ENCODE measurements at places on chromosomes 3 and 15.

DNA sequence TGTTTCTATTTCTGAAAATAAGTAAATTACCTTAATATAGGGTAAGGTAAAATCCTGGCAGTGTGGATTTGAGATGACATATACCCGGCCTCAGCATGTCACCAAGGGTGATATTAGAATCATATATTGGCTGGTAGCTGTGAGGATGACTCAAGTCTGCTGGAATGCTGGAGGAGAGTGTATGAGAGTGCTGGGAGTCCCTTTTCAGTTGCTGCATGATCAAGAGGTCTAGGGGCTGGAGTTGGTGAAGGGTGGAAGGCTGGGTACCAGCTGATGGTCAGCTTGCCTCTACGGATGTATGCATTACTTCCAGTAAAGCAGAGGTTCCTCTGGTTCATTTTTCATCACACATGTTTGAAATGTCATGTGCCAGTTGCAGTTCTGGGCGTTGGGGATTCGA, 40.6 kb downstream of the SLC25A26 start:
- DNase-seq, result no peak

GRCh38 chr3:38274864-38275649, 7.0 kb upstream of the SLC22A14 start:
- DNase-seq, result no peak

DNA sequence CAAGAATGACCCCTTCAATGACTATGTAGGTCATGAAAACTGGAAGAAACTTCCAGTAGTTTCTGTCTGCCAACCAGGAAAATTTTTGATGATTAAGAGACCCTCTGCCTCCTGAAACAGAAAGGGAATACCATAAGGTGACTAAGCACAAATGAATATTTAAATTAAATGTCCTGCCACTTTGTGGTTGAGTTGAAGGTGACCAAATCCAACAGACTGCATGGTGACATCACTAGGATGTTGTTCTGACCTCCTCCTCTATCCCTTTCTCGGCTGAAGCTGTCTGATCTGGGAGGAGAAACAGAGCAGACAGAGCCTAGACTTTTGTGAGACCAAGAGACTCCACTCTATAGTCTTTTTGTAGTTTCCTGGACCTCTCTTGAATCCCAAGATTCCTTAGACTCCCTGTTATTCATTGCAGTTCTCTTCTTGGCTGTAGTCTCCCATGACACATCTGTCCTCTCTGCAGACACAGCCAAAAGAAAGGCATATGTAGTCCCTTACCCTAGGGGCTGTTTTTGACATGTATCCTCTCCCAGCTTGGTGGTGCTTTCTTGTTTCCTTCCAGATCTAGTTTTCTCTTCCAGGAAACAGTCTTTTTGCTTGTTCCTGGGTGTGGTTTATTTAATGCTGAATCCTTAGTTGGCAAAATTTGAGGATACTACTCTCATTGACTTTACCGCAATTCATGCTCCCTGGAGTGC, 55.2 kb upstream of the UBE3A start:
- no peak for DNase-seq

GRCh38 chr3:178804606-178805005, 267.0 kb downstream of the ZMAT3 start:
- no peak for DNase-seq

DNA sequence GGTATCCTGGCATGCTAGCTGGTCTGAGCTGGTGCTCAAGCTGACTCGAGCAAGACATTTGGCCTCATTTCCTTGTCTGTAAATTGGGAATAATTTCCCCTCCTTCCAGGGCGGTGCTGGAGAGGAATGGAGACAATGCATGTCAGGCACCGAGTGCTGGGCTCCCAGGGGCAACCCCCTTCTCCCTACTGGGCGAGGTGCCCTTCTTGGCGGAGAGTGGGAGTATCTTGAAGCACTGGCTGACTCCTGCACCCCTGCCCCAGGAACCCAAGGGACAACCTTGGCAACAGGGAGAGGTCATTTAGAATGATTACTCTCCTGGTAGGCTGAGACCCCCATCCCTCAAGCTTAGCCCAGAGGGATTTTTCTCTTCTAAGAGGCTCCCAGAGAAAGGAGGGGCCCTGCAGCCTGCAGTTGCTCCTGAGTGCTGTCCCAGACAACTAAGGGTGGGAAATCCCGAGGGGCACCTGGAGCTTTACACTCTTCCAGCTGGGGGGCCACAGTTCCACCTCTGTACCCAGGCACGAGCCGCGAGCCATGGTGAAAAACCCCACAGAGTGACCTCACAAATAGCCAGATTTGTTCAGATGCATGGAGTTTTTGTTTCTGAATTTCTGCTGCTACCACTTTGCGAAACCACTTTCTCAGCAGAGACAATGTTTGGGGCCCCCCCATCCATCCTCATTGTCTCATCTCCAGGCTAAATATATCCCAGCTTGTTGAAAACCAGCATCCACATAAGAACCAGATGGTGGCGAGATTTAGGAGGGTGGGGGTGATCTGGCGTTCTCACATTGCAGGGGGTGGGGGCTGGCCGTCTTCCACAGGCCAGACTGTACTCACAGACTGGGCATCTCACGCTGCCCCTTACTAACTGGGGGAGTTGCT, 44.8 kb downstream of the ABTB1 start:
- DNase-seq, result no peak

- DNase-seq, result no peak
These were observed 125.9 kb downstream of the TPRA1 start for GRCh38 chr3:127464642-127465041.

- DNase-seq, result no peak
These were observed 76.2 kb upstream of the MRPS22 start for GRCh38 chr3:139267300-139268246.

GRCh38 chr3:65716071-65716751, 322.5 kb downstream of the MAGI1 start:
- no peak for DNase-seq

GRCh38 chr15:74497584-74497983, 36.6 kb upstream of the UBL7 start:
- no peak for DNase-seq

GRCh38 chr15:82894971-82895520, 57.5 kb downstream of the HOMER2 start:
- no peak for DNase-seq

DNA sequence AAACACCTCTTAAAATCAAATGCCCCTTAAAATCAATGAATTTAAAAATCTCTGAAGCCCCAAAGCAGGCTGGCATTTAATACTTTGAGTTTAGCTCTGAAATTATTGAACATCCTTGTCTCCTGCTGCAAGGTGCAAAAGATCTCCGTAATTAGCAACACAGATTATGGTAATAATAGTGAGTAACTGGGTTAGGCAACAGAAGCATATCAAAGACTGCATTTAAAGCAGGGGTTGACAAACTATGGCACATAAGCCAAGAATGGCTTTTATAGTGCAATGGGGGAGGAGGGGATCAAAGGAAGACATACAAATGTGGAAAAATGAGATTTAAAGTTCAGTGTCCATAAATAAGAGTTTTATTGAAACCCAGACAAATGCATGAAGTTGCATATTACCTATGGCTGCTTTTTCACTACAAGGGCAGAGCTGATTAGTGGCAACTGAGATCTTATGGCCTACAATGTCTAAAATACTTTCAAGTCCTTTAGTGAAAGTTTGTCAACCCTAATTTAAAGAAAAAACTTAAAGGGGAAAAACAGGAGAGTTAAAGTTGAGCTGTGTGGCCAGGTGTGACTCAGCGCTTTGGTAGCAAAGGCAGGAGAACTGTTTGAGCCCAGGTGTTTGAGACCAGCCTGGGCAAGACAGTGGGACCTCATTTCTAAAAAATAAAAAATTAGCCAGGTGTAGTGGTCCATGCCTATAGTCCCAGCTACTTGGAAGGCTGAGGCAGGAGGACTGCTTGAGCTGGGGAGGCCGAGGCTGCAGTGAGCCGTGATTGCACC, 157.6 kb downstream of the TBL1XR1 start:
- no peak for DNase-seq

DNA sequence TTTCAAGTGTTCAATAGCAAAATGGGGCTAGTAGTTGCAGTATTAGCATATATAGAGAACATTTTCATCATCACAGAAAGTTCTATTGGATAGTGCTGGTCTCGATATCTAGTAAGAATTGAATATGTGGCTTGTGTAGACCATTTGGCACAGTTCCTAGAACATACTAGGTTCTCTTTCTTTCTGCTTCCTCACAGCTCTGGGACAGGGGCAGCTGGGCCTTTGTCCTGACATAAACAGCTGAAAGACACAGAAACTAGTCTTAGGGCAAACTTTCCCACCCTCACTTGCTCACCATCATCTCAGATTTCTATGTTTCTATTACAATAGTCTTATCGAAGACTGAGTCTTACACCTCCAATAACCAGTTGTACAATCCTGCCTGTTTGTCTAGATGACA, 63.7 kb upstream of the DLG1 start:
- DNase-seq, result no peak

DNA sequence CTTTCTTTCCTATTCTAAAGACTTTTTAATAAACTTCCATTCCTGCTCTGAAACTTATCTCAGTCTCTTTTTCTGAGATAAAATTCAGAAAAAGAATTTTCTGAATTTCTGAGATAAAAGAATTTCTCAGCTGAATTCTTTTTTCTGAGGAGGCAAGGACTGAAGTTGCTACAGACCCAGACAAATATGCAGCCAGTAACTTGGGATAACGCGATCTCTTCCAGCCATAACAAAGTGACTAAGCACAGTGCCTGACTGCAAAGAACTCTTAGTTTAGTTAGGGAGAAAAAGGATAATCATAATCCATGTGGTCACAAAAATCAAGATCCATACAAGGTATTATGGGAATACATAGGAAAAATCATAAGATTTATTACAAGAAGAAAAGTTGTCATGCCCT, 222.0 kb upstream of the GAP43 start:
- no peak for DNase-seq

DNA sequence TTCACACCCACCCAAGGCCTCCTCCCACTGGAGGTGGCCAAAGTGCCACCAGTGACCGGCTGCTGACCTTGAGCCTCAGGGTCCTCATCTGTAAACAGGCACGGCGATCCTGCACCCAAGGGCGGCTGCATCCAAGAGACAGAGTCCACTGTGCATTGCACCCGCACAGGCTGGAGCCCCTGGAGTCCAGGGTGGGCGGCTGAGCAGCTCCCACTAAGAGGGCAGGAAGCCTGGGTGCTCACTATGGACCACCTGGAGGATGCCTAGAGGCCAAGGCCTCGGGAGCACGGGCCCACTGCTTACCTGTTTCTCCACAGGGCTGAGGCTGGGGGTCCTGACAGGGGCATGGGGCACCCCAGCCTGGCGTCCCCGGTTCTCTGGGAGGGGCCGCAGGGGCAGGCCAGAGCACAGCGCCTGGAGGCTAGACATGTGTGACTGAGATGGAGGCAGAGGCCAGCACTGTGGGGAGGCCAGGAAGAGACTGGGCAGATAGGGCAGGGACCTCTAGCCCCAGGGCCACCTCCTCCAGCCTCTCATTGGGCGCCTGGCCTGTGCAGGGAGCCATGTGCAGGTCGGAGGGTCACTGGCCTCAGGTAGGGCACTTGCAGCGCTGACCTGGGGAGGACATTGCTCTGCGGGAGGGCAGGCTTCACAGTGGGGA, at the start of gene UROC1:
Gene UROC1 (minus strand): TSS at position 483 of the 661 bp plus-strand sequence. CDS start 54 bp downstream, at position 429.
- DNase-seq, result no peak

DNA sequence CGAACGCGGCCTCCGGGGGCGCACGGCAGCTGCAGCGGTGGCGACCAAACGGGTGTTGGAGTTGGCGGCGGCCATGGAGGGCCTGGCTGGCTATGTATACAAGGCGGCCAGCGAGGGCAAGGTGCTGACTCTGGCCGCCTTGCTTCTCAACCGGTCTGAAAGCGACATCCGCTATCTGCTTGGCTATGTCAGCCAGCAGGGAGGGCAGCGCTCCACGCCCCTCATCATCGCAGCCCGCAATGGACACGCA, 725 bp downstream of the FEM1B start:
- no peak for DNase-seq
